ENCODE measurements at places on chromosomes 2 and 18.

- DNase-seq = no peak
These were observed 59.2 kb downstream of the IL1R2 start for GRCh38 chr2:102050854-102051391.

DNA sequence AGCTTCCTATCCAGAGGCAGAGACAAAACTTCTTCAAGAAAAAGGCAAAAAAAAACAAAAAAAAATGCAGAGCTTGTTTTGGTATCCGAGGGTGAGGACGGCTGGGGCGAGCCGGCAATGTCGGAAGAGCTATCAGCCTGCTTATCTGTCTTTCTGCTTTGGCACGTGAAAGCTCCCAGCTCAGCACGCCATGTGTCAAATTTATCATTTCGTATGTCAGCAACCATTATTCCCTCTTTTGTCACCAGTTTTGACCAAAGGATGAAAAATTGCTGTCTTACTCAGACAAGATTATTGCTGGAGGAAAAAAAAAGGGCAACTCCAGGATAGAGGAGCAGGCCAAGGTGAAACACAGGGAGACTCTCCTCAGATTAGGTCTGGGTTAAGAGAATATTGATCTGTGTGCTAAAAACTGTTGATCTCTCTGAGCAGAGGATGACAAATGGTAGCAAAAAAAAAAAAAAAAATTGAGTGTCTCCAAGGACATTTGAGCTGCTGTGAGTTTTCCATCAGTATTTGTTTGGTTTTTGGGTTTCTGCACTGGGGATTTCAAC, 532.0 kb upstream of the POU3F3 start:
- peak; percentile 13 for DNase-seq

DNA sequence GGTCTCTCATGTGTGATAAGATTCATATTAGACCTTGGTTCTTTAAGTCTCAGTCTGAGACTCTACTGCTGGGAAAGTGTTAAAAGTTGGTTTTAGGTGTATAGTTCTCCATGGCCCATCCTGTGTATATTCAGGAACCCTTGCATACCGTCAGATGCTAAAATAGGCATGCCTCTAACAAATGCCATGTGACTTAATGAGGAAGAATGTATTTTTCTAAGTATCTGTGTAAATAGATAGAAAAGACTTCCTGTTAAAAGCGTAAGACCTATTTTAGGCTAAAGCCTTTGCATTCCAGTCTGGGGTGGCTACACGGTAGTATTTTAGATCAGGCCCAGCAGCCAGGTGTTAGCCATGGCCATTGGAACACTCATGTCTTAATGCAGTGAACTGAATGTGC, 73.3 kb downstream of the RHBDD1 start:
- DNase-seq = no peak

GRCh38 chr2:128573116-128573515, 254.4 kb upstream of the HS6ST1 start:
- DNase-seq = no peak

GRCh38 chr18:26086959-26087358, 3.5 kb downstream of the SS18 start:
- no peak for DNase-seq

GRCh38 chr2:168252976-168253375, 5.6 kb upstream of the STK39 start:
- no peak for DNase-seq

- peak; percentile 94 for DNase-seq
These were observed 851 bp downstream of the FAM117B start for GRCh38 chr2:202635428-202636212.

- DNase-seq = no peak
These were observed 25.8 kb downstream of the PLEKHA3 start for GRCh38 chr2:178506101-178506500.

DNA sequence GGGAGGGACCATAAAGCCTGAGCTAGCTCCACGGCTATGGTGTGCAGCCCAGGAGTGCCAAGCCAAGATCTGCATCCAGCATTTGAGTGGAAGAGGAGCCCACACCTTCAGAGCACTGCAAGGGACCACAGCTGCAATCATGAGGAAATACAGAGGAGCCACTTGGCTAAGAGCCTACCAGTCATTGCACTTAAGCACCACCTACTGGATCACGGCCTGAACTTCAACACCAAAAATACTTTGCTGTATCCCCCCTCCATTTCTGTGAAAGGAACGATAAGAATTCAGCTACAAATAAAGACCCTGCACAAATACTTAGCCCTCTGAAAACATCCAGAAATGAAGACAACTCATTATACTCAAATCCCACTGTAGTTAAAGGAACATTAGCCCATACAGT, 545.3 kb downstream of the TSN start:
- peak; percentile 36 for DNase-seq

GRCh38 chr2:235505181-235505741, 11.4 kb downstream of the AGAP1 start:
- no peak for DNase-seq

GRCh38 chr18:59909289-59910036, 9.7 kb downstream of the PMAIP1 start:
- DNase-seq = no peak

DNA sequence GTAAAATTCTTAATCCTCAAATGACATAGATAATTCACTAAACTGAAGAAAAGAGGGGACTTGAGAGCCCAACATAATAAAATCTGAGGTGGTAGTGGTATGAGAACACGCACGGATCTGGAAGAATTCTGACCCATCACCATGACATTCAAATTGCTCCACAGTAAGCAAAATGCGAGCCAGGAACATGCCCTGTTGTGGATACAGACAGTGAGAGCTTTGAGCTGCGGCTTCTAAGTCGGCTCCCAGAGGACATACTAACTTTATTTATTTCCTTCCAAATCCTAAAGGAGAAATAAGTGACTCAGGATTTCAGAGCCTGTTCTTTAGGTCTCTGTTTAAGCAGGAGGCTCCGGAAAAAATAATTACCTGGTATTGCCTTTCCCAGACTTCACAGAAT, 143.4 kb upstream of the SMAD7 start:
- no peak for DNase-seq

GRCh38 chr2:57479981-57480380, 566.6 kb upstream of the VRK2 start:
- no peak for DNase-seq

GRCh38 chr2:96527286-96528005, 9.1 kb upstream of the ARID5A start:
- DNase-seq = peak; percentile 52

- DNase-seq = peak; percentile 78
These were observed 19.1 kb upstream of the ARHGAP25 start for GRCh38 chr2:68715353-68716041.

GRCh38 chr2:240255811-240256703, 115.6 kb upstream of the OTOS start:
- no peak for DNase-seq

DNA sequence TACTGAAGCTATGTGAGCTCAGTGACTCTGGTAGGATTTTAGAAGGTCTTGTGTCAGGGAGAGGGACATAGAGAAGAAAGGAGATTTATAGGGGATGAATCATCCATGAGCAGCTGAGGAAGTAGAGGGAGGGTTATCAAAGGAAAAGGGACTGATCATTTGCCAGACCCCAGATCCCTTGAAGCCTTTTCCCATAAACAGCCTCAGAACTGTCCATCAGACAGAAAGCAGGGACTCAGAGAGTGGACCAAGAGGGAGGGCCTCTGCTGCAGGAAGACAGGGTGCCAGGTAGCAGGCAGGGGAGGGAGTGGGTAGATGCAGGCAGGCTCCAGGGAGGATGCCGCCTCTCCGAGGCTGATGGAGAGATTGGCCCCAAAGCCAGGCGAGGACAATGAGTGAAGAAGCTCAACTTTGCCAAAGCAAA, 133.9 kb downstream of the TNS1 start:
- DNase-seq = no peak

- peak; percentile 49 for DNase-seq
These were observed 2.8 kb upstream of the CENPA start for GRCh38 chr2:26782876-26783704.

DNA sequence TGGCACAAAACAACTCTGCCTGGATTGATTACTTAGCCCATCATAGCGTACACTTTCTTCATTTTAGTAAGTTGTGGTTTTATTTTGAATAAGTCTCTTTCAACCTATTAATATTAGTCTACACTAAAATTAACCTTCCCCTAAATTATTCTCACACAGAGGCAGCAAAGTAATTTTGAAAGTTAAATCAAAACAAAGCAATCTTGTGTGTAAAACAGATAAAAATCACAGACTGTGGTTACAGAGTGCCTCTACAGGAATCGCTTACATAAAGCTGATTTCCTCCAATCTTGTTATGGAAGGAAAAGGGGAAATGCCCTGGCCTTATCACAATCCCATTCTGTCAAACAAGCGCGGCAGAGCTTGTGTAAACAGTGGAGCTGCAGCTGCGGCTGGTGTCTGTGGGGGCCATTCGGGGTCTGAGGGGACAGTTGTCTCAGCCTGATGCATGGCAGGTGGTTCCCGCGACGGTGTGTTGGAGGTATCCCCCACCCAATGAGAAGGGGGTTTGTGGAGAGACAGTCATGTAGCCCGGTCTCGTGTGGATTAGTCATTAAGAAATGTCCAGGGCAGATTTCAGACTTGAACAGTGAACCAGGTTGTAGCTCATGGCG, 42.1 kb downstream of the BCL2L11 start:
- peak; percentile 78 for DNase-seq

DNA sequence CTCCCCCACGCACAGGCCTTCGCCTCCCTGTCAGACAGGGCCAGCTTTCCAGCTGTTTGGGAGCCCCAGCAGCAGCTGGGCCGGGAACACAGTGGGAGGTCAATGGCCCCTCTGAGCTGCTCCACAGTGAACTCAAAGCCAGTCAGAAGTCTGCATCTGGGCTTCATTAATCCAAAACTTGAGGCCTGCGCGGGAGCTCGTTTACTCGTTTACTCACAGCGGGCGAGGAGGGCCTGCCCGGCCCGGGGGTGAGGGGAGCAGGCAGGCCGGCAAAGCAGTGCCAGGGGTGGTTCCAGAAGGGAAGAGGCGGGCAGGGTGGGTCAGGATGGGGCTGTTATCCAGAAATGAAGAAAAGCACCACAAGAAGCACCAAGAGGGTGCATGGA, 36.8 kb upstream of the SEMA4C start:
- no peak for DNase-seq

DNA sequence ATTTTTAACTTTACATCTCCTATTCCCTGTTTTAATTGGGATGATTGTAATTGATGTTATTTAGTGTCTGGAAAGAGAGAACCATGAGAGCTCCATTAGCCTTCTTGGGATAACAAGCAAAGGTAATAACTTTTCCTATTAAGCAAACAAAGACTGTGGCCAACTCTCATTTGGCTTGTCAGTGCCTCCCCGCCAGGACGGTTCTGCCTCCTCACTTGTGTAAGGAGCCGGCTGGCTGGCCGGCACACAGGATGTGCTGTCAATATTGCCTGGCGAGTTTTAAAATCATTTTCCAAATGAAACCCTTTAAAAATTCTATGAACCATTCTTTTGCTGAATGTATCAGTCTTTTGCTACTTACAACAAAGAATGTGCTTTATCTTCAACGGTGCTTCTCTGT, 898.3 kb downstream of the CPS1 start:
- no peak for DNase-seq

GRCh38 chr2:220949466-220949865, 622.6 kb downstream of the EPHA4 start:
- DNase-seq = no peak

- DNase-seq = no peak
These were observed 275.0 kb downstream of the MREG start for GRCh38 chr2:215738351-215738750.

- no peak for DNase-seq
These were observed 324.7 kb downstream of the LRP1B start for GRCh38 chr2:141806090-141806489.

GRCh38 chr2:127044977-127045661, 61.8 kb downstream of the BIN1 start:
- DNase-seq = no peak

DNA sequence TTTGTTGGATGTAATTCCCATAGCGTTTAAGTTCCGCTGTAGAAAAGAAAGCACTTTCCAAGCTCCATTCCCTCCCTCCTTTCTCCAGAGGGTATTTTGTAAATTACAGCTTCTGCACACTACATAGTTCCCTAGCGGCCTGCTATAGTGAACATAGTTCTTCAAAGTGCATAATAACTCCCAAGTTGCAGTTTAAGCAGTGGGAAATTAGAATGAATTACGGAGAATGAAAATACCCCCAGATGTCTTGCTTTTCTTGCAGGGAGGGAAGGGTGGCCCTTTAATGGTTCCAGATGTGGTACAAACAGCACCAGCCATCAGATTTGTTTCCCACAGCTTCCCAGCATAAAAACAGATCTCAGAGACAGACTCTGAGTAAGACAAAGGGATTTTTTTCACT, 893.9 kb downstream of the SUCLG1 start:
- no peak for DNase-seq

- no peak for DNase-seq
These were observed 14.4 kb upstream of the SMIM21 start for GRCh38 chr18:75441896-75442295.

GRCh38 chr2:68548396-68548795, 81.0 kb downstream of the APLF start:
- no peak for DNase-seq

DNA sequence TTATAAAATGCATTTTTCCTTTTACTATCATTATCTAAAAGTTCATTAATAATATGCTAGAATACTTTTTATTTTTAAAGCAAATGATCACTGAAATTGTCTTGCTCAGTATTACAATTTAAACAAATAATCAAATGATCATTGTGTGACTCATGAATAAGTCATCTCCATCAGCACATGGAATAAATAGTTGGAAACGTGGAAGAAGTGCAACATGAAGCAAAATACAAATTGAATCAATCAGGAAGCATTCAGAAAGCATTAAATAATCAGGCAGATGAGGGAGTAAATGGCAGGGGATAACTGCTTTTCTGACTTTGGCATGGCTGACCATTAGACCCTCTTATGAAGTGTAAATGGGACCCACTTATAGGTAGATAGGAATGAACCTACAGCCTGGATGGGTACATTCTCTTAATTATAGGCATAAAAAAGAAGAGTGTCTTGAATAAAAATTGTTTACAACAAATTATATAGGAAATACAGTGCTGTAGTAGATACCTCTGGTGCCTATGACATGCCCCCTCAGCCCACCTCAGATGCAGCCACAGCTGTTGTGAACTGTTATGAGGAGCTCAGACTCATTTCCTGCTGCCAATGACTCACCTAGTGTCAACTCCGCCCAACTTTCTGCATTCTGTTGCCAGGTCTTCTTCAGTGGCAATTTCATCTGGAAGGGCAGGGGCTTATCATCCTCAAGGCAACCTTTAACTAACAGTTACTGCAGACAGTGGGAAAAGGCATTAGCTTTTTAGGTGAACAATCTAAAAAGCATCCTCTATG, 936.0 kb downstream of the TRIB2 start:
- no peak for DNase-seq

DNA sequence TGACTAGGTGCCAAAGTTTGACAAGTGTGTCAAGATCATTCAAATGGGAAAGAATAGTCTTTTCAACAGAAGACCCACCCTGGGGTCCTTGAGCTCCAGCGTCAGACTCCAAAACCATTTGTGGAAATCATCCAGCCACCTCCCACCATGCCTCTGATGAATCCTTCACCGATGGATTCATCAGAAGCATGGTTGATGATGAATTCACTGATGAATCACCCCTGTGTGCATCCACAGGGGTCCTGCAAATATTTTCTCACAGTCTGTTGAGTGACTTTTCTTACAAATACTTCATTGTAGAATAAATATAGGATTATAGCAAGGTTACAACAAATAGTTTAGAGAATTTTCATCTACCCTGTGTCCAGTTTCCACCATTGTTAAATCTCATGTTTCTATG, 4.3 kb downstream of the UGT1A9 start:
- no peak for DNase-seq
